ENCODE measurements at places on chromosomes 7 and 10.

- DNase-seq: no peak
Measured at GRCh38 chr10:113957013-113957412, 86.7 kb upstream of the ADRB1 start.

- DNase-seq: no peak
Measured at GRCh38 chr10:43170491-43170890, 32.2 kb downstream of the CSGALNACT2 start.

- no peak for DNase-seq
Measured at GRCh38 chr7:135792363-135792668, 43.7 kb upstream of the FAM180A start.

- DNase-seq: peak; percentile 18
Measured at GRCh38 chr7:149735181-149735602, 38.2 kb downstream of the ZNF467 start.

- DNase-seq: no peak
Measured at GRCh38 chr10:37434091-37434490, 308.7 kb downstream of the ANKRD30A start.

GRCh38 chr7:98774884-98775283 is 94.9 kb downstream of the TMEM130 start:
- DNase-seq: no peak

- peak; percentile 84 for DNase-seq
Measured at GRCh38 chr7:108002726-108003598, at the start of gene LAMB1. Gene LAMB1, minus strand, starts transcription at chr7:108003161. Its CDS starts 276 bp downstream, at chr7:108002885.

- DNase-seq: no peak
Measured at GRCh38 chr10:69846293-69846921, 44.7 kb downstream of the COL13A1 start.

DNA sequence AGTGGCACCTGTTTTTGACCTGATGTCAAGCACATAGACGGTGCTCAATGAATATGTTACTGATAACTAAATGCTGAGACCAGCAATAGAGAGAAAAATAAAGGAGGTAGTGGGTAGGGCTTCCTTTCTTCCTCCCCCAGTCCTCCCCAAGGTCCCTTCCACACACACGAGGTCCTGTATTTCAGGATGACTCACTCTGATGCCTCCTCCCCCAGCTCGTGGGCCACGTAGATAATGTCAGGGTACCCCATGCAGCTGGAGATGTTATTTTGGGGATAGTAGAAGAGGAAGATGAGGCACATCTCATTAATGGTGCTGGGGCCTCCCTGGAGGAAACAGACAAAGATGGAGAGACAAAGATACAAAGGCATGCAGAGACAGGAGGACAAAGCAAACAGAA is 17.3 kb downstream of the PRSS58 start:
- DNase-seq: no peak

GRCh38 chr10:78473006-78473405 is 439.3 kb downstream of the RPS24 start:
- DNase-seq: no peak

DNA sequence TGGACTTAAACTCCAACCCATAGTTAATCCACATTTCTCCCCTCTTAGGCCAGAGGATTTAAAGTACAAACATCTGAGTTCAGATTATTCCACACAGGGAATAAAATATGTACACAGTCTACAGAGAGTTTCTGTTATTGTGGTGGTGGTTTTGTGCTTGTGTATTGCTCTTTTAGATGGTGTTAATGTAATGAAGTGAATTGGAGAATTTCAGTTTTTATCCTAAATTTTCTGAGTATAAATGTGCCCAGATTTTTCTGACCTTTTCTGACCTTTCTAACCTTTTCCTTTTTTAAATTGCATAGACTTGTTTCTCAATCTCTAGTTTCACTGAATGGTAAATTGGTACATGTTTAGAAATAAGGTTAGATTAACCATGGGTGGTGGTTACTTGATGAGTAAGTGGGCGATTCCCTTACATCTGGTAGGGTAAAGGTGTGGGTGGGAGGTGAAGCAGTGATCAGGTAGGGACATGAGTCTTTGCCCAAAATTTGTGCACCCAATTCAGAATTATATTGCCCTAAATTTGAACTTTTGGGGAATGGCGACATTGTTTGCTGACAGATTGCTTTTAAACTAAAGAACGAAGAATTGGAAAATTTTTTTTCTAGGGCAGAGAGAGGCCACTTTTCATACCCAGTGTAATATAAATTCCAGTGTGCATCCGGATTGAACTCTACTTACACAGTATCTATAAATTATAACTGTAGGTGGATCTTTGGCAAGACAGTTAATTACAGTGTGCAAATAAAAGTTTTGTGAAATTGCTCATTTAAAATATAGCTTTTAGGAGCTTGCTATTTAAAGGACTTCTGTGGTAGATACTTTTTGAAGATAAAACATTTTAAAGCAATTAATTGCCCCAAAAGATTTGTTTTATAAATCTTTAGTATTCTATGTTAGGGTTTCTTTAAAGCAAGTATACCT is 62.2 kb downstream of the ST7 start:
- DNase-seq: no peak

GRCh38 chr7:2808891-2809665 is 35.0 kb downstream of the GNA12 start:
- no peak for DNase-seq

DNA sequence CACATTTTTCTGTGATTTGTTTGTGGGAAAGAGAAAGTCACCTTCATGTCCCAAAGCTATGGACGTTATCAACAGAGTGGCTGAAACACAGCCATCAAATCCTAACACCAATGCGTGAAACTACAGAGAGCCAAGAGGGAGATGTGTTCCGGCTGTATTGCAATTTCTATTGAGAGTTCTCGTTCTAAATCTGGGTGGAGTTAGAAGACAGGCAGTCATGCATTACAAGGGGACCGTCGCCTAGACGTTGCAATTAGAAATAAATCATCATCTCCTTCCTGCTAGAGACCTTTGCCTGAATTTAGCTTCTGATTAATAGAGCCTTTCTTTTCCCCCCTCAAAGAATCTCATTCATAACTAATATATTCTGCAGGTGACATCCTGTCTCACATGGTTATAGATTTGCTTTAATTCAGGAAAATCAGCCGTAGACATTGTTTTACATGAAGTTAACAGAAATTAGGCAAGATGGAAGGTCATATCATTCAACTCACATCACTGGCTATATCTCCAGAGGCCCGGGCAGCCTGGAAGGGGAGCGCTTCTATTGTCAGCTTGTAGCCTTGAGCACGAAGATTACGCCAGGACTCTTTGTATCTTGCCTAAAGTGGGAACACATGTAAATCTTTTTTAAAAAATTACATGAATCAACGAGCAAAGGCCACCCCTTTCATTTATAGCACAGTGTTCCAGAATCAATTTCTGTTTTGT is 52.6 kb downstream of the HABP2 start:
- no peak for DNase-seq

GRCh38 chr10:32253821-32254220 is 93.1 kb downstream of the EPC1 start:
- DNase-seq: no peak

GRCh38 chr7:128407751-128408708 is 1.8 kb downstream of the IMPDH1 start:
- no peak for DNase-seq

GRCh38 chr10:30813872-30814481 is 184.4 kb upstream of the LYZL2 start:
- no peak for DNase-seq

DNA sequence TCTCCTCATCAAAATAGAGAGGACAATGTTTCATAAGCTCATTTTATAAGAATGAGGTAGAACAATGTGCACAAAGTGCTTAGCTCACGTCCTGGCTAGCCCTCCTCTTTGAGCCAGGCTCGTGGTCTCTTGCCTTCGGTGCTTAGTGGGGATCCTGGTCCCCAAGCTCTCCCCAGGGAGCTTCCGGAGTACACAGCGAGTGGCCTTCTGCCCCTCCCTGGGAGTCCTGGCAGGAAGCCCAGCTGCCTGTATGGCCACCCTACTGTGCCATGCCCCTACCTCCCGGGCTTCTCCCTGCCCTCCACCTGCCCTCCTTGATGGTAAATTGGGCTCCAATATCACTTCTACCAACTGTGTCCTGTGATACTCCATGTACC is 868 bp downstream of the MYO1G start:
- no peak for DNase-seq

DNA sequence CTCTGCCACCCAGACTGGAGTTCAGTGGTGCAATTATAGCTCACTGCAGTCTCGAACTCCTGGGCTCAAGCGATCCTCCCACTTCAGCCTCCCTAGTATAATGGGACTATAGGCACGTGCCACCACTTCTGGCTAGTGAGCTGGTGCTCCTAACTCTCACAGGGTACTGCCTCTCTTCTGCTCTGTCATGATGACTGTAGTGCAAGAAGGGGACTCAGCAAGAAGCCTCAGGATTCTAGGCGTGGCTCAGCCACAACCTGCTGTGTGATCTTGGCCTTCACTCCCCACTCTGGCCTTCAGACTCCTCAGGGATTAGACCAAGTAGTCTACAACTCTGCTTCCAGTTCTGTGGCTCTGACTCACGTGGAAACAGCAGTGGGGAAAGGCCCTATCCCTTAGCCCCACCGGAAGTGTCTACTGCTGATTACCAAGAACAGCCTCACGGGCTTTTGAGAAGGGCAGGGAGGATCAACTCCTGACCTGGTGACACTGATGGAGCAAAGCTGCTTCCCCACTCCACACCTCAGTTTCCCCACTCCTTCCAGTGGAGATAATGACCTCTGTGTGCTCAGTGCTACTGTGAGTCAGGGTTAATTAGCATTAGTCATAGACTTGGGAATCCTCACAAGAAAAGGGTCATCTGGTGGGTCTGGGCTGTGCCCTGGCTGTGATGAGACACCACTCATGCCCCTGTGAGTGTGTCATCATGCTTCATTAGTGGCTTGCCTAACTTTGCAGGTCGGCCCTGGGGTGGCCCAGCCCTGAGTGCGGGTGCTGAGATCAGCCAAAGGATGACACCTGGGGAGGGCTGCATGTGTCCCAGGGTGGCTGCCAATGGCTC is 41.1 kb downstream of the ZC3HC1 start:
- no peak for DNase-seq

DNA sequence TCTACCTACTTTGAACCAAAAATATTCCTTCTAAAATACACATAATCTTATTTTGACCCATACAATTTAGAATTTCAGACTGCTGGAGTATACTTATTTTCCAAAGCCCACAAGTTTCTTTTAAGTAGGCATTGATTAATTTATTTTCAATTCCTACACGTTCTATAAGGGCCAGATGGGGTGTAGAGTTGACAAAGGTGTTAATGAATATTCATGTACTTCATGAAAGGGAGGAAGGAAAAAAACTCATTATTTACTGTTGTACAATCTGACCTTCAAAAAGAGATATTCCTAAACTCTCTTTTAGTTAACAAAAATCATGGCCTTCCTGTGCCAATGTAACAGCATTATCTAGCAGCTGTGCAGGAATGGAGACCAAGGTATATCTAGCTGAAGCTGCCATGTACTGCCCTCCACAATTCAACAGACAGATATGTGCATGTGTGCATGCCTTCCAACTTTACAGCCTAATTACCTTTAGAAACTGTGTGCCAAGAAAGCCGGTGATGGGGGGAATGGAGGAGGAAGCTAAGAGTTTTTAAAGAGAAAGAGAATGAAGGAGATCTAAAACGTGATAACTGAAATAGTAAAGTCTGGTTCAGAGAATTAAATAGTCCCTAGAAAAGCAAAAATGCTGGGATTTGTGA is 108.9 kb downstream of the UPF2 start:
- no peak for DNase-seq

- no peak for DNase-seq
Measured at GRCh38 chr7:24440892-24441291, 132.4 kb upstream of the PALS2 start.

- DNase-seq: peak; percentile 11
Measured at GRCh38 chr10:48506147-48506917, 98.5 kb downstream of the ARHGAP22 start.

DNA sequence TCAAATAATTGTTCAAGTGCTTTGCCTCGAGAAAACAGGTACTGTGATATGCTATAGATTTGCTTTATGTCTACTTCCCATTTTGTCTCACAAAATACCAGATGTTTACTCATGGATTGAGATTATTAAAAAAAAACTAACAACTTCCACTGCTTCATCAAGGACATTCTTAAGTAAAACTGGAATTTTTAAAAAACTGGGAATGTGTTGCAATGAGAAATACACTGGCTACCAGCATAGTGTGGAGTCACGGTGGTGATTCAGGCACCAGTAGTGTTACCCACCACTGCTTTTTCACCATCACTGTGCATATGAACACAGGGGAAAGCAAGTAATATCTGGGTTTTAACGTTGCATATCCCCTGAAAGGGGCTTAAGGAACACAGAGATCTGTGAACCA is 21.2 kb downstream of the FIGNL1 start:
- no peak for DNase-seq

GRCh38 chr10:17578603-17579002 is 38.6 kb downstream of the HACD1 start:
- no peak for DNase-seq

- no peak for DNase-seq
Measured at GRCh38 chr7:33044986-33045385, 17.6 kb downstream of the NT5C3A start.

GRCh38 chr7:32177232-32177631 is 107.0 kb upstream of the PDE1C start:
- DNase-seq: no peak

- no peak for DNase-seq
Measured at GRCh38 chr10:105071980-105072379, 430.9 kb downstream of the SORCS3 start.

DNA sequence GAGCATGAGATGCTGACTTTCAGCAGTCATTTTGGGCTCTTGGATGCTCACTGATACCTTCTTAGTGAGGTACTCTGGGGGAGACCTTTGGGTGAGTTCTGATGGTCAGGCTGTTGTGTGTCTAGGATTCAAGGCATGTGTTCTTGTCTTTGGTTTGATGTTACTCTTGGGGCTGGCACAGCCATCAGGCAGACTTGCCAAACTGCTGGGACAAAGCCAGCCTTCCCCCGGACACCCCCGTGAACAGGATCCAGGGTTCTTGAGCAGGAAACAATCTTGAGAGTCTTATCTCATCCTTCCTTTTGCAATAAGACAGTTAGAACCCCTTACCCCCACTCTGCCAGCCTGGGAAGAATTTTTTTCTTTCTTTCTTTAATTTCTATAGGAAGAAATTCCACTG is 42.2 kb downstream of the SUFU start:
- no peak for DNase-seq

DNA sequence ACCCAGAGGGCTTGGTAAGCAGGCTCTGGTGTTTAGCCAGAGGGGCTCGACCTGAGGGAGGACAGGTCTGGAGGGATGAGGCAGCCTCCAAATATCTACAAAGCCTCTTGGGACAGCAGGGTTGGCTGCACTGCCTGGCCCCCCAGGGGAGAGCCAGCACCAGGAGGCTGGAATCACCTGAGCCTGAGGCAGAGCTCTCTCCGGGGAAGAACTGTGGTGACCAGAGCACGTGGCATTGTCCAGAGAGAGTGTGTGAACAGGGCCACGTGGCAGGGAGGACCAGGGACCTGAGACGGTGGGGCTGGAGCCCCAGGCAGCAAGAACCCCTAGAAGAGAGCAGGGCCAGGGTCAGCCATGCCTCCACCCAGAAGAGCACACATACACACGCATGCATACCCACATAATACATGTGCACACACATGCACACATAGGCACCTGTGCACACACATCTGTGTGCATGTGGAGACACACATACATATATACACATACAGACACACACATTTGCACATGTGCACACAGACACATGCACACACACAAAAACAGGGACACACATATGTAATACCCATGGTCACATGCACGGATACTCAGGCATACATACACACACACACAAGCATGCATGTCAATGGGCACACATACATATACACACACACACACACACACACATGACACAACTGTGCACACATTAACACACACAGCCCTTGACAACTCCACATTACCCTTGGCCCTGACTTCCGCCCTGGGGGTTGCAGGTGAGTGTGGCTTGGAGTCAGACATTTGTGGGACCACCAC is 94.9 kb downstream of the MYL10 start:
- peak; percentile 59 for DNase-seq

- DNase-seq: no peak
Measured at GRCh38 chr7:148245381-148245780, 345.2 kb upstream of the C7orf33 start.

All from heart left ventricle (tissue), 16 donors.